ENCODE measurements at places on chromosomes 1 and 21.

- no peak for DNase-seq
- H3K27me3 ChIP-seq = peaks cover 8% of the 10 kb centered on the region
- H3K36me3 ChIP-seq = no peaks in the 10 kb centered on the region
- H3K4me3 ChIP-seq = no peak overlapping the region
These were observed 16.3 kb upstream of the PIGC start for GRCh38 chr1:172460177-172460576.

GRCh38 chr1:5774019-5774418, 218.2 kb downstream of the NPHP4 start:
- peaks cover 3% of the 10 kb centered on the region for H3K4me1 ChIP-seq
- no peak overlapping the region for H3K4me3 ChIP-seq
- DNase-seq = no peak
- no peaks in the 10 kb centered on the region for H3K36me3 ChIP-seq

- no peak for DNase-seq
- no peak overlapping the region for H3K27ac ChIP-seq
- H3K36me3 ChIP-seq = peaks cover 3% of the 10 kb centered on the region
- H3K4me3 ChIP-seq = no peak overlapping the region
- peaks cover 3% of the 10 kb centered on the region for H3K4me1 ChIP-seq
These were observed 14.9 kb upstream of the IER5 start for GRCh38 chr1:181073638-181074037.

GRCh38 chr1:46466477-46467182, 23.0 kb upstream of the DMBX1 start:
- no peak overlapping the region for H3K27ac ChIP-seq
- no peak for DNase-seq
- H3K4me3 ChIP-seq = peak overlapping the region; percentile 76
- peaks cover 7% of the 10 kb centered on the region for H3K4me1 ChIP-seq
- peaks cover 27% of the 10 kb centered on the region for H3K27me3 ChIP-seq

All from memory B cell (primary cell).